RPMI7951 (cell line): ENCODE measurements at places on chromosomes 2 and 18. TPM values are rescaled to one million over a fixed set of nuclear protein-coding genes. Genes with fewer than 3 reads are reported as not detected.

DNA sequence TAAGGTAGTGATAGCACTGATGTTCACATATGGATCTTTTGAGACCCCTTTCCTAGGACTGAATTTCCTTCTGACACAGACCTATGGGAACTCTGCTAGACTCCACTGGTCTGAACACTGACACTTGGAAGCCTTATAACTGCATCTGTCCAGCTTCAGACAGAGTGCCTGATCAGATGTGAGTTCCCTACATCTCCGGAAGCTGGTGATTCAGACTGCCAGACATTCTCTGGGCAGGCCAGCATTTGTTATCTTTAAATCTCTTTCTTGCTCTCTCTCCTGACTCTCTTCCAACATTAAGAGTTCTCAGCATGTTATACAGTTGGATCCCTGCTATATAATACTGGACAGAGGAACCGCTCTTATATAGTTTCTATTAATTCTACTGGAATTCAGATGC is 408.5 kb downstream of the ZEB2 start:
- DNase-seq, result peak; percentile 89

Gene C2orf78
- total RNA-seq, result not detected in 2 replicates

- no peak for DNase-seq
These were observed 997.0 kb upstream of the ACVR2A start for GRCh38 chr2:146847846-146848245.

DNA sequence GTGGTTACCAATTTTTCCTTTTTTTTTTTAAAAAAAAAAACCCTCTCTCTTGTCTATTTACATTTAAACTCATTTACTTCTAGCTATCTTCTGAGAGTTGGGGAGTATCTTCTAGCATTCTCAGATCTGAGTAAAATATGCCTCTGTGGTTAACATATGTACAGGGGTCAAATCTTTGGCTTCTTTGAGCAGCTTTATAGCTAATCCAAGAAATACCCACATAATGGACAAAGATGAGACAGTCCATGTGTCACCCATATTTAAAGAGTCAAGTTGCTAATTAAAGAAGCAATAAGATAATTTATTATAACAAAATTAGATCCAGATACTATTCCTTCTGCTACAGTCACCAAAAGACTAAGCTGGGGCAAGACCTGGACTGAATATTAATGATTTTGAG is 139.0 kb upstream of the HNRNPA3 start:
- DNase-seq, result no peak

Gene NOSTRIN
- total RNA-seq, result 0.20 TPM in 1 of 2 replicates, not detected in the other

Gene RTTN
- total RNA-seq, result 14.0 and 17.7 TPM in 2 replicates

DNA sequence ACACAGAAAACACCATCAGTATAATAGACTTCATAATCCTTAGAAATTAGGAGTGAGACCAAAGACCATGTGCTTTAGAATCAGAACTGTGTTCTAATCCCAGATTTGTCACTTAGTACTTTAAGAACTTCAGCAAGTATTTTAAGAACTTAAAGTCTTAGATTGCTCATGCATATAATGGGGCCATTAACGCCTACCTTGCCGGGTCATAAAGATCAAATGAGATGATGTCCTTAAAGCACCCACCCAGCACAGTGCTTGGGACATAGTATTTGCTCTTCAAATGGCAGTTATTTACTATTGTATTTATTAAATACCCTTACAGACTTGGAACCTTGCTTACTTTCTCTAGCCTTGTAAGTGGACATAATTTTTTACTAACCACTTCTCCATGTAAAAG is 156.1 kb downstream of the GREB1L start:
- DNase-seq, result no peak

DNA sequence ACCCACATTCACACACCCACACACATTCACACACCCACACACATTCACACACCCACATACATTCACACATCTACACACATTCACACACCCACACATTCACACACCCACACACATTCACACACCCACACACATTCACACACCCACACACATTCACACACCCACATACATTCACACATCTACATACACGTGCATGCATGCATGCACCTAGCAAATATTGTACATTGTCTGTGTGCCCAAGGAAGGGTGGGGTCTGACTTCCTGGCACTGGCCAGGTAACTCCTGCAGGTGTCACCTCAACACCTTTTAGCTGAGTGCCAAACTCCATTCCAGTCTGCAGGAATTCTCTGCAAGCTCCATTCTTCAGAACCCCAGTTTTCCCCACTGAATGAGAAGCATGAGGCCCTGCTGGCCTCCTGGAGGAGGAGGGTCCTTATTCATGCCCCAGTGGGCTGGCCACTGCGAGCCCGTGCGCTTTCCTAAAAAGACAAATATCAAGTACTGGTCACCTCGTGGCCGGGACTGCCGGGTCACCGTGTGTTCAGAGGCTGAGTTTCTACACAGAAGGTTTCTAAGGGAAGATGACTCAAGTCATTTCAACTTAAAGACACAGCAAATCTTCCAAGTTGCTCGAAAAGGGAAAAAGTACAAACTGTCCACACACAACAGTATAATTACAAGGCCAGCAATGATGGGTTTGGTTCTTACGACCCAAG is 131.5 kb downstream of the HDAC4 start:
- no peak for DNase-seq

Gene PNPT1
- 36.1 and 44.6 TPM in 2 replicates for total RNA-seq

Gene TMEM150A
- total RNA-seq, result 5.5 and 6.2 TPM in 2 replicates

- DNase-seq, result no peak
These were observed 161.0 kb downstream of the IRS1 start for GRCh38 chr2:226638576-226638975.

GRCh38 chr2:160097326-160097725 is 34.9 kb upstream of the PLA2R1 start:
- no peak for DNase-seq

- DNase-seq, result no peak
These were observed 225.0 kb upstream of the RAB6C start for GRCh38 chr2:129754421-129754820.

DNA sequence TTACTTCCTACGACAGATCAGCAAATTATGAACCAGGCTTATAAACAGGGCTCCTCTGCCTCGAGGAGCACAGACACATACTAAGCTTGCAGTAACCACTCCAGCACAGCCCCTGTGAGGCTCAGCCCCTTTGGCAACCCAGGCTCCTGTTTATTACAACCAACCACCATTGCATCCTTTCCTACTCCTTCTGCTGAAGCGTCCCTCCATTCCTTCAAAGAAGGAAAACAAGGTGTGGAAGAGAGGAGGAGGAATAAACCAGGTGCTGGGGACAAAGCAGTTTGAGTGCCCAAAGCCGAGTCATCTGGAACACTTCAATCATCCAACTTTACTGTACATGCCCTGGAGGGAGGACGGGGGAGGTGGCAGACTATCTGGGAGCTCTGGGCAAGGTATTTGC is 87.2 kb upstream of the MGAT4A start:
- no peak for DNase-seq

- DNase-seq, result no peak
These were observed 18.8 kb downstream of the ATP6V1C2 start for GRCh38 chr2:10740226-10740625.

DNA sequence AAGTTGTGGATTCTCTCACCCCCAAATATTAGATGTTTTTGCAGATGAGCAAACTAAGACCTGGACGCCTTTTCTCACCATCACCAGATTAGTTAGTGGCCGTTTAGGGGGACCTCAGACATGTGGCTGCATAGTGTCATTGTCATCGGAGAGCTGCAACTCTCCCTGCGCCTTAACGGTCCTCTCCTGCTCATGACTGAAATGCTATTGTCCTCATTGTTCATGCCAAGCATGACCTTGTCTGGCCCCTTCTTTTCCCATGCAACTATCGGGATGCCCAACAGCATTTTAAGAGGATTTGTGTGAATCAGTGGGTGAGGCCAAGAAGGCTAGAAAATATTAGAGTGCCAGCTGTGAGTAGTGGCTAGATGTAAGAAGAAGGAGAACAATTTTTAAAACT is 174.2 kb downstream of the SOCS6 start:
- DNase-seq, result no peak

- DNase-seq, result no peak
These were observed 248.2 kb upstream of the TNP1 start for GRCh38 chr2:217108086-217108485.

DNA sequence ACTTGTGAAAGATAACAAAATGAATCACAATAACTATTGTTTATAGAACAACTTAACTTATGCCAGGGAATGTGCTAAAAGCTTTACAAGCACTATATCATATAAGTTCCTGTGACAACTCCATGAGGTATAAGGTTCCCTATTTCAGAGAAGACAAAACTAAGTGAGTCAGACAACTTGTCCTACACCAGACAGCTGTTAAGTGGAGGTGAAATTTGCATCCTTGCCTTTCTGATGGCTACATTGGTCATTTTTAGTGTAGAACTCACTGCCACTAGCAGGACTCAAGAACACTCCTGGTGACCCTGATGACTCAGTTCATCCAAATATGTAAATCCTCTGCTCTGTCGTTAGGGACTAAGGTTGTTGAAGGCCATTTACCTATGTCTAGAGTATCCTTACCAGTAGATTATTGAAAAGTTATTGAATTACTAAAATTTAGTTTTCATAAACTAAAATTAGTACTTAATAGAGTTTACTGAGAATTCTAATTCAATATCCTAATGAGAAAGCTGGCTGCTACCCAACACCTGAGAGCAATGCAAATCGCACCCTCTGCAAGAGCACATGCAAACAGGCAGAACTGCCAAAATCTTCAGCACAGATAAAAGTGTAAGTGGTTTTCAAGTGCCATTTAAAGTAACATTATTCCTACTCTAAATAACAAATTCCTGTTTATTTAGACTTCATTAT is 636.2 kb downstream of the NRXN1 start:
- DNase-seq, result no peak

Gene LGALSL
- total RNA-seq, result under 0.01 and 0.20 TPM in 2 replicates

GRCh38 chr2:70906439-70907005 is 29.2 kb upstream of the ATP6V1B1 start:
- no peak for DNase-seq

Gene PSMA8
- total RNA-seq, result not detected in 2 replicates

- peak; percentile 9 for DNase-seq
These were observed 229.1 kb downstream of the RTP5 start for GRCh38 chr2:242098445-242099128.

DNA sequence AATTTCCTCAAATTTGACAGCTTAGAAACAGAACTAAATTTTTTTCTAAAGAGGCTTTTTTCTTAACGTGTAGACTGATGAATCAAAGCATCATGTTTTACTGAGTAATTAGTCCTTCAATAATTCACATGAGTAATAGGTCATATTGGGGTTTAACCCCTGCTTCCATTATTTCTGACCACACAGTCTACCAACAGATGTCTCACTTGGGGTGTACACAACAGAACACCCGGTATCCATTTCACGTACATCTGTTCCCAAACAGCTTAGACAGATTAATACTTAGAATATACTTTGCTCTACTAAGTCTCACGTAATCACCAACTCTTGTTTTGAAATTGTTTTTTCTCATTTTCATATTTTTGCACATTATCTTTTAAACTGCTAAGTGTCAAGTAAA is 14.8 kb downstream of the CERKL start:
- peak; percentile 16 for DNase-seq

- no peak for DNase-seq
These were observed 1544.2 kb upstream of the TMEFF2 start for GRCh38 chr2:193738892-193739291.

DNA sequence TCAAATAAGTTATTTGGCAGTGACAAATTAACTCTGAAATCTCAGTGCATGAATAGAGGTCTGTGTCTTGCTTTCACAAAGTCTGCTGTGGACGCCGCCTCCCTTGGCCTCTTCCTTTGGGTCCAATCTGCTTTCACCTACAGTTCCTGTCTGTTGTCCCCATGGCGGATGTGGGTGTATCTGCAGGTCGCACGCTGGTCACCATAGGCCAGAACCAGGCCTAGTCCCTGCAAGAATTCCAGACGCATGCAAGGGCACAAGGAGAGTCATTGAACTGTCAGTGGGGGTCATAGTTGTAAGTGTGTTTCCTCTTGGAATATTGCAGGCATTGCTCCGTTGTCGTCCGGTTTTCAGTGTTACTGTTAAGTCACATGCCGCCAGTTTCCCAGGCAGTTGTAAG is 7.4 kb downstream of the SOCS6 start:
- DNase-seq, result peak; percentile 62

DNA sequence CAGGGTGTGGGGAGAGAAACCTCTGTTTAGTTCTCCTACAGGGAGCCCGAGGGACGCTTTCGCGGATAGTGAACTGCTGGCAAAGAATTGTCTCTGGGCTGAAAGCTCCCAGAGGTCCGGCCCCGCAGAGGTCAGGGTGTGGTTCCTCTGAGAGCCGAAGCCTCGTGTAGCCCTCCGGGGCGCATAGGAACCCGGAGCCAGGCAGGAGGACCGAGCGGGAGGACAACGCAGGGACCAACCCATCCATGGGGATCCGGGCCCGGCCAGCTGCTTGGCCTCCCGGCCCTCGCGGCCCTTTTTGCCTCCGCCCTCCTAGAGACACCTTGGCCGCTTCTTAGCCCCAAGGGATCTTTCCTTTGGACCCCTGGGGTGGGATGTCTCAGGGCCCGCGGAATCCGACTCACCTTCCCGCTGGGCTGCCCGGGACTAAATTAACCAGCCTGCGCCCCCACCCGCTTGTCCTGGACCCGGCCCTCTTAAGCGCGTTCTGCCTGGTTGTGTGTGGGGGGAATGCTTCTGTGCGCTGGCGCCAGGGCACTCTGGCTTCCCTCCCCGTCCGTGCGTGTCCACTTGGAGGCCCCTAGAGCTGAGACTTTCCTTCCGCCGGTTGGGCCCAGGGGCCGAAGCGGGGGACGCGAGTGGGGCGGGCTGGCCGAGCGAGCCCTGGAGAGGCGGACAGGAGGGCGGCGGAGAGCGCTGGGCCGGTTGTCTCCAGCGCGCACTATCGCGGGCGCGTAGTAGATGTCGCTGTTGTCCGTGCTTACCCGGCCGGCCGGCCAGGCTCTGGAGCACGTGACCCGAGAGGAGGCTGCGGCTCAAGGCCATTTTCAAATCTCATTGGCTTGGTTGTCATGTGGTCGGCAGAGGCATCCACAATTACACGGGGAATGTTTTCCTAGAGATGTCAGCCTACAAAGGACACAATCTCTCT is at the start of gene HOXD10:
Gene HOXD10, plus strand, starts transcription at position 896 of the 931 bp plus-strand sequence. CDS start 56 bp downstream, outside the sequence.
- DNase-seq, result peak; percentile 67

- DNase-seq, result no peak
These were observed 91.2 kb downstream of the TWIST2 start for GRCh38 chr2:238939074-238939473.

Gene WNT10A
- 0.72 and 1.4 TPM in 2 replicates for total RNA-seq

GRCh38 chr2:55230551-55230950 is 1.5 kb downstream of the CLHC1 start:
- DNase-seq, result no peak

DNA sequence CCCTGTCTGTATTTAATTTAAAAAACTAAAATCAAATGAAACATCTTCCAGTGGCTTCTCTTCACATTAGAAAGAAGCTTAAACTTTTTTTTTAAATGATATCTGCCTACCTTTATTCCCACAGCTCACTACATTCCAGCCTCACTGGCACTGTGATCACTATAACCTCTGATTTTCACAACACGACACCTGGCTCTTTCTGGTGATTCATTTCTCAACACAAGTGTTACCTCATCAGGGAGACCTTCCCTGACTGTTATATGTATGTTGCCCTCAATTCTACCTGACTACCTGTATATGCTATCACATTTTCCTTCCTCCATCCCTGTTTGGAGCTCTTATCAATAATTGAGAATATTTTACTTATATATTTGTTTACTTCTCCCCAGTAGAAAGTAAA is 76.6 kb downstream of the BAZ2B start:
- DNase-seq, result no peak

GRCh38 chr2:37287966-37288365 is 36.7 kb downstream of the PRKD3 start:
- peak; percentile 8 for DNase-seq

Gene IL1B
- 57.5 and 71.6 TPM in 2 replicates for total RNA-seq

Gene CLIP4
- total RNA-seq, result 38.0 and 40.3 TPM in 2 replicates

Gene B4GALT6
- total RNA-seq, result 2.4 and 2.8 TPM in 2 replicates

- DNase-seq, result no peak
These were observed 172.8 kb upstream of the FOSL2 start for GRCh38 chr2:28219758-28220368.

Gene NR4A2
- 0.59 and 0.96 TPM in 2 replicates for total RNA-seq

- peak; percentile 84 for DNase-seq
These were observed 129.6 kb downstream of the PID1 start for GRCh38 chr2:229141424-229142025.
